ENCODE measurements at places on chromosomes 12 and 14.

- no peak for DNase-seq
Measured at GRCh38 chr12:19301688-19302087, 137.6 kb upstream of the AEBP2 start.

DNA sequence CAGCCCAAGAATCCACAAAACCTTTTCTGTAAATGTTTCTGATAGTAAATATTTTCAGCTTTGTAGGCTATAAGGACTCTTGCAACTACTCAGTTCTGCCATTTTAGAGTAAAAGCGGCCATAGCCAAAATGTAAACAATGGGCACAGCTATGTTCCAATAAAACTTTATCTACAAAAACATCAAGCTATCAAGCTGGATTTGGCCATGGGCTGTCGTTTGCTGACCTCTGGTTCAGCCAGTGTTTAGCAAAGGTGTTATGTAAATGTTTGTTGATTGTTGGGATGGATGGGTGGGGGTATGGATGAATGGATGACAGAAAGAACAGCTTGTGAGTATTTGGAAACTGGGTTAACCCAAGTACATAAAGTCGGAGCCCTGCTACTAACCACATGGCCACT, 111.1 kb upstream of the VRK1 start:
- no peak for DNase-seq

- no peak for DNase-seq
Measured at GRCh38 chr14:103489621-103490020, 33.0 kb downstream of the CKB start.

- no peak for DNase-seq
Measured at GRCh38 chr12:14607568-14607967, 39.9 kb upstream of the PLBD1 start.

GRCh38 chr12:123928274-123928865, 44.3 kb downstream of the CCDC92 start:
- DNase-seq: no peak

GRCh38 chr14:63745858-63746425, 18.1 kb upstream of the SGPP1 start:
- no peak for DNase-seq

- DNase-seq: no peak
Measured at GRCh38 chr12:66899588-66899987, 220.7 kb upstream of the GRIP1 start.
